CD4-positive, alpha-beta T cell treated with Interleukin-17A for 4 hours (primary cell): ENCODE measurements at places on chromosomes 4 and X.

- no peak for DNase-seq
These were observed 17.0 kb downstream of the GPAT3 start for GRCh38 chr4:83552924-83553323.

GRCh38 chr4:40350627-40351227 lies 15.6 kb downstream of the CHRNA9 start:
- no peak for DNase-seq

GRCh38 chr4:109406337-109406931 lies 27.2 kb upstream of the SEC24B start:
- DNase-seq: peak; percentile 30

GRCh38 chrX:53286171-53286570 lies 4.8 kb upstream of the IQSEC2 start:
- DNase-seq: no peak

GRCh38 chr4:189200353-189200752 lies 740.3 kb upstream of the FRG1 start:
- DNase-seq: no peak

DNA sequence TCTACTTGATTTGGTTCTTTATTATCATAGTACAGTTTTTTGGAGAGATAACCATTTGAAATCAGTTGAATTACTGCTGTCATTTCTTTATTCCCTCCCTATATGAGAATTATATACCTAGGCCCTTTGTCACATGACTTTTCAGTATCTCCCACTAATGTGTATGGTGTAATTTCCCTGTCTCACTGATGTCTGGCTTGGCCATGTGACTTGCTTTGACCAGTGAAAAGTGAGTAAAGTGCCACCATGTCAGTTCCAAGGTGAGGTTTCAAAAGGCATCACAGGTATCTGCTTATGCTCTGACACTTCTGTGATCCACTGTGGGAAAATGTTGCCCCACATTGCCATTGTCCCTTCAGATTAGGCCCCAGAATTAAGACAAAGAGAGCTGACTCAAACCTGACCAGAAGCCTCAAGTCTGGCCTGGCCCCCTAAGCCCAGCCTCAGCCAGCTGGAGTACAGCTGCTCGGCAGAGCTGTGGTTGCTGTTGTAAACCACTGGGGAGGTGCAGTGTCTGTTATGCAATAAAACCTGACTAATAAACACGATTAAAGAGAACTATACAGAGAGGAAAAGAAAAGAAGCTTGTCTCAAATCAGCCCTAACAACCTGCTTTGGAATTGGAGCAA lies 27.5 kb downstream of the SETD7 start:
- no peak for DNase-seq

GRCh38 chr4:185941461-185941860 lies 127.5 kb upstream of the TLR3 start:
- DNase-seq: no peak

- DNase-seq: no peak
These were observed 833.6 kb downstream of the CCSER1 start for GRCh38 chr4:90960840-90961239.

GRCh38 chr4:78710536-78710935 lies 65.6 kb upstream of the BMP2K start:
- no peak for DNase-seq

- DNase-seq: no peak
These were observed 624.3 kb upstream of the TENM3 start for GRCh38 chr4:181618896-181619295.

DNA sequence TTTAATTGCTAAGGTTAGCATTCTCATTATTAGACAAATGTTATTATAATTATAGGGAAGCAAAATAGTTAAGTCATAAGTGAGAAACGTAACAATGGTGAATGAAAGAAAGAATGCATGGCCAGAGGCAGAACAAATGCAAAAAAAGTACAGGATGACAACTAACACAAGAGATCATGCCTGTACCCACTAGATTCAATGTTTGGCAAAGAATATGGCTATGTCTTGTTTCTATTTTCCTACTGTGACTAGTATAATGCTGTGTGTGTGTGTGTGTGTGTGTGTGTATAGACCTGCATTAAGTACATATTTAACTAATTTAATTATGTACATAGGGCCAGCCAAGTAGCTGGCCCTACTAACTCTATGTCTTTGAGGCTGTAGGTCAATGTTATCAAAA lies 12.9 kb upstream of the BMP2K start:
- no peak for DNase-seq

DNA sequence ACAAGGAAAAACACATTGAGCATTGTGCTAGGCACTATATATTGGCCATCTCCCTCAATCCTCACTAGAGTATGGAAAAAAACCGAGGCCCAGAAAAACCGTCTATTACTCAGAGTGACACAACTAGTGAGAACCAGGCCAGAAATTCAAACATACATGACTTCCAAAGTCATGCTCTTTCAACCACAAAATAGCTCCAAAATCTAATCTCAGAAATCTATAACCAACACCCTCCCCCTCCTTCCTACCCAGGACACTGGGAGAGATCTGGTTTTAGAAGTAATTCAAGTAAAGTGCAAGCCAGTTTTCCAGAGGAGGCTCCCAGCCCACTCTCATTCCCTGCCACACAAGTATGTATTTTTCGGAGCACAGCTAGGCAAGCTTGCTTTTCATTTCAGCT lies 7.6 kb downstream of the HS3ST1 start:
- no peak for DNase-seq

DNA sequence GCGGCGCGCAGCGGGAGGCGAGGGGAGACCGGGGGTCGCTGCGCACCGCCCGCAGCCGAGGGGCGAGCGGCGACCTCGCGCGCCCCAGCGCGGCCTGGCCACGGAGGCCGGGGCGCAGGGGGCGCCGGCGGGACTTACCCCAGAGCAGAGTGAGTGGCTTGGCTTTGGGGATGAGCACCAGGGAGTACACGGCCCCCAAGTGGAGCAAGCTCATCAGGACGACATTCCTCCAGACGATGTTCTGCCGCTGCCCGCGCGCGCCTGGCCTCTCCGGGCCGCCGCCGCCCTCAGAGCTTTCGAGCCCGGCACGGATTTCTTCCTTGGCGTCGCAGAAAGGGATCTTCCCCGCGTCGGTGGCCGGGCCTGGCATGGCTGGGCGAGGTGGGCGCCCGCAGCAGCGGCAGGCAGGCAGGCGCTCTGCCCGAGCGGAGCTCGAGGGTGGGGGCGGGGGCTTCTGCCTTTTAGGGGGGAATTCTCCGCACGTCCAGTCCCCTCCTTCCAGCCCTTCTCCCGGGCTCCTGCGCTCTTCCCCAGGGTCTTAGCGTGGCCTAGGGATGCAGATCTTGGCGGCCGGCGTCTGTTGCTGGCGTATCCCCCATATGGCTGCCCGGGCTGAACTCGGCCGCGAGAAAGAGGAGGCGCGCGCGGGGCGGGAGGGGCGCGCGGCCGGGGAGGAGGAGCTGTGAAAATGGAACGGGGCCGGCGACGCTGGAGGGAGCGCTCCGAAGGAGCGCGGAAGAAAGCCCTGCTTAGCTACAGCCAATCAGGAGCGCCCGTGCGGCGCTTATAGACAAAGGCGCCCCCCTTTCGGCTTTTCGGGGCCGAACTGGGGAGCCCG lies at the start of gene SCD5:
SCD5 (minus strand) TSS at position 629 of the 838 bp plus-strand sequence; CDS start at position 370, 259 bp downstream.
- peak; percentile 32 for DNase-seq

DNA sequence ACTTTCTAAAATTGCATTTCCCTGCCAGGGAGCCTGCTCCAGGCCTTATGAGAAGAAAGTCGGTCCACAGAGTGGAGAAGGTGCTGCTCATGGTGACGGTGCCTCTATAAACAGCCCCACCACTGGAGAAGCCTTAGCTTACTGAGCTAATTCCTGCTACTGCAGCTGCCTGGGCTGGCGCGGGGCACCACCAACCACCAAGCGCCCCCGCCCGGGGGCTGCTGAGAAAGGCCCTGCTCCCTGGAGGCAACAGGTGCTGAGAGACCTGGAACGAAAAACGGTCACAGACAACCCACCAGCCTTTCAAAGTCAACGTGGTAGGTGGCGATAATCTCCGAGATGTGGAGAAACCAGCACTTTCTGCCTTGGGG lies 2.9 kb downstream of the HCFC1 start:
- DNase-seq: peak; percentile 67

GRCh38 chrX:3006495-3006894 lies at the start of gene ARSH:
Gene ARSH, plus strand, starts transcription at chrX:3006546. Its CDS starts 67 bp downstream, at chrX:3006613.
- DNase-seq: no peak

DNA sequence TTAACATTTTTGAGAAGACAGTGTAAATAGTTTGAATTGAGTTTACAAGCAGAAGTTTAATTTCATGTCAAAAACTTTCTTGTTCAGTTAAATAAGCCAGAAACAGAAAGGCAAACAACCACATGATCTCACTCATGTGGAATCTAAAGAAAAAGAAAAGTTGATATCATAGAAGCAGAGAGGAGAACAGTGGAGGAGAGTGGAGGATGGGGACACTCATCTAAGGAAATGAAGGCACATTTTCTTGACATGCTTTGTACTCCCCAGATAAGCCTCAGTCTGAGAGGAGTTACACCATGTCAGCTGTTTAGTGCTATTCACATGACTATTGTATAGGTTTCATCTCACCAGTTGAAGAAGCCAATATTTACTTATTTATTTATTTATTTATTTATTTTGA lies 13.5 kb downstream of the SNCA start:
- DNase-seq: no peak

GRCh38 chr4:117588771-117589170 lies 445.5 kb upstream of the NDST3 start:
- no peak for DNase-seq

- DNase-seq: no peak
These were observed 79.9 kb downstream of the AMOT start for GRCh38 chrX:112760697-112761096.

GRCh38 chr4:40515037-40515397 lies 114.6 kb downstream of the RBM47 start:
- no peak for DNase-seq

- DNase-seq: no peak
These were observed 1681.9 kb upstream of the ADGRL3 start for GRCh38 chr4:59518005-59518823.

DNA sequence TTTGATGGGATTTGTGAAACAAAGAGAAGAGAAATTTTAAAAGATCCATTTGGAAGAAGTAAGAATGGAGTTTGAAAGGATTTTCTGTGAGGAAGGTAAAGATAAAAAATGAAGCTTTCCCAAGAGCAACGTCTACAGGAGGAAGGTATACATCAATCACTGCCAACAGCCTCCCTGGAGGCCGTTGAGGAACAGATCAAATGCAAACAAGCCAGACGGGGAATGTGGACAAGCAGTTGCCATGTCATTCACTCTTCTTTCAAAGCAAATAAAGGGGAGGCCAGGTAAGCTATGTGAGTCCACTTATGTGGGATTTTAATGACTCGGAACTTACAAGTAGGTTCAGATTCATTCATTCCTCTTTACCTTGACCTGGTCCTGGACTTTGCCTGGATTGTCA lies 1020.5 kb upstream of the AGA start:
- DNase-seq: no peak

DNA sequence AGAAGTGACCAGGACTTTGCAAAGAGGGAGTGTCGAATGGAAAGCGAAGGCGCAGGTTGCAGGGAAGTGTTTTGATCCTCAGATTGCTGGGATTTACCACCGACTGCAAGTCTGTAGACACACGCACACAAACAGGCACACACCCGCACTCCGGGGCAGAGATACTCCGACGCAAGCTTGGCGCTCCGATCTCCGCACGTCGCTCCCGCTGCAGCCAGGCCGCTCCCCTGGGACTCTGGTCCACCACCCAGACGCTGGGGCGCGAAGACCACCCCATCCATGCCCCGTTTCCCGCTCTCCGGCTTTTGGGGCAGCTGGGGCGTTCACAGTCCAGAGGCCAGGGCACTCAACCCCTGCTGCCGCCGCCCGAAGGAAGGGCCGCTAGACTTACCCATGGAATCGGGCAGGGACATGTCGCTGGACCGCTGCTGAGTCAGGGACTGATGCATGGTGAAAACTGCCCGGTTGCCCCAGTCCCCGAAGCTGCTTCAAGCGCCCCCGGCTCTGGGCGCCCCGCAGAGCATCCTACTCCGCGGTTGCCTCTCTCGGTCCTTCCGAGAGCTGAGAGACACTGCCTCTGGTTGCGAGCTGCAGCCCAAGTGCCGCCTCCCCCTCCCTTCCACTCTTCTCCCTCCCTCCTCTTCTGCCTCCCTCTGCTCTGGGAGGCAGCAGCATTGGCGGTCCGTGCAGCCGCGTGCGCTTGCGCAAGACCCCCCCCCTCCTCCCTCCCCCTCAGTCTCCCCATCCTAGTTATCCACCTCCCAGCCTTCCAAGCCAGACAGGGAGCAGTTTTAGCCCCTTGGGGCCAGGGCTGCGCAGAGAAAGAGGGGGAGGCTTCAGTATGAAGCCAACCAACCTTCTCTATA lies at the start of gene TMEM255A:
TMEM255A (minus strand) TSS at position 601 of the 866 bp plus-strand sequence; CDS start at position 449, 152 bp downstream.
- peak; percentile 24 for DNase-seq

GRCh38 chr4:84443523-84443922 lies 55.6 kb downstream of the NKX6-1 start:
- DNase-seq: no peak

GRCh38 chrX:65750674-65751469 lies 83.4 kb downstream of the MSN start:
- peak; percentile 42 for DNase-seq
